ENCODE measurements at places on chromosomes 11 and 22.

DNA sequence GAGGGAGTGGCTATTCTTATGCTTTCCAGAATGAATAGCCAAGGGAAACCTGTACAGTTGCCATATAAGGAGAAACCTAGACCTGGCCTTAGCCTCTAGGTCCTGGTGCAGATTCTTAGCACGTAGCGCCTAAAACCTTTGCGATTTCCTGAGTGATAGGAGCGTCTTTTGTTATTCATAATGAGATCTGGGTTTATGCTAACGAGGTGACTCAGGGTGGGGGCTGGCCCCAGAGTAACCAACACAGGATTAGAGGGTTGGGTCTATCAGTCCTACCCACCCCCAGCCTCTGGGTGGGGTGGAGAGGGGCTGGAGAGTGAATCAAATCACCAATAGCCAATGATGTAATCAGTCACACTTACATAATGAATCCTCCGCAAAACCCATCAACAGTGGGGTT is 73.4 kb upstream of the PARVG start:
- no peak for DNase-seq

DNA sequence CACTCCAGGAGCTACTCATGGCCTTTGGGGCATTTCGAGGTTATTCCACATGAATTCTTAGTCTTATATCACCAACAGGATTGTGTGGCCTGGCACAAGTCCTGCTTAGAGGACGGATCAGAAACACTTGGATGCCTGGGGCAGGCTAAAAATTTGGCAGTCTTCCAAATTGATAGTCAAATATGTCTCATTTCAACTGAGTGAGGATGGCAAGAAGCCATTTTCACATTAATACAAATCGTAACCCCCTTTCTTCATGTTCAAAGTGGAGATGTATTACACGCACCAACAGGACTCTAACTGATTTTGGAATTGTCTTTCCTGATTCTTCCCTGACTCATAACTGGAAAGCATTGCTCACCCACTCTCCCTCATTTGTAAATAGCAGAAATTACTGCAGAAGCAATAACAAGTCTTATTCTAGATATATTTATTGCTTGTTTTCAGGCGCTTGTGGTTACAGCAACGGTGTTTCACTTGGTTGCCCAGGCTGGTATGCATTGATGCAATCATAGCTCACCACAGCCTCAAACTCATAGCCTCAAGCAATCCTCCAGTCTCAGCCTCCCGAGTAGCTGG is 10.3 kb upstream of the CCDC86 start:
- no peak for DNase-seq

GRCh38 chr11:126115127-126115495 is 52.4 kb upstream of the CDON start:
- DNase-seq, result no peak

GRCh38 chr22:33382436-33382835 is 324.3 kb upstream of the SYN3 start:
- no peak for DNase-seq

All from NCI-H187 (cell line).